ENCODE measurements at places on chromosomes 5 and 9. TPM values are rescaled to one million over a fixed set of nuclear protein-coding genes. Genes with fewer than 3 reads are reported as not detected.

Gene ANKRD34B
- total RNA-seq: not detected

Gene FBXW2
- 31.8 TPM for total RNA-seq

DNA sequence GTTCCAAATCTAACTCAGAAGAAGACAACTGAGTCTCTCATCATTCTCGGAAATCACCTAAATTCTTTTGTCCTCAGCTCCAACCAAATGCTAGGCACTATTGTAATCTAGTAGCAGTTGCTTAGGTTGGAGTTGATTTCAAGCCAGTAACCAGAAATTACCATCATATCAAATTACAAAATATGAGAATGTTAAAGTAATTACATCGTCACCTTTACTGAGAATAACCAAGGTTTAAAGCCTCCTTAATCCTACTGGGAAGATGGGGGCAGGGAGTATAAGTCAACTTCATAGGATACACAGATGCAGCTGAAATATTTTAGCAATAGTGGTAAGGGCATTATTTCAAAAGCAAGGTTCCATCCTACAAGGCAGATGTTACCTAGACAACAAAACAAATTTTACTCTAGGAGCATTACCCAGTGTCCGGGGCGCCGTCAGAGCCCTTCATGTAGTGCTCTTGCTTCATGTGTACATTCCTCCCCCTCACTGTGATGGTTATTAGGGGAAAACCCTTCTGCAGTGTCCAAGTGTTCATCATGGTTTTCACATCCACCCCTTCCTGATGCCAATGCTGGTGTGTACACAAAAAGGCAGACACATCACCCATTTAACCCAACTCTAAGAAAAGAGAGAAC lies 19.5 kb downstream of the ERAP1 start:
- DNase-seq: no peak
- no peak overlapping the region for H3K4me3 ChIP-seq
- no peaks in the 10 kb centered on the region for H3K27me3 ChIP-seq
- peaks cover 54% of the 10 kb centered on the region for H3K36me3 ChIP-seq

GRCh38 chr9:125888211-125888610 lies 141.0 kb downstream of the PBX3 start:
- no peak overlapping the region for H3K4me3 ChIP-seq
- H3K27me3 ChIP-seq: no peaks in the 10 kb centered on the region
- no peaks in the 10 kb centered on the region for H3K36me3 ChIP-seq
- no peak overlapping the region for H3K27ac ChIP-seq

- no peaks in the 10 kb centered on the region for H3K27me3 ChIP-seq
- no peak overlapping the region for H3K27ac ChIP-seq
- H3K36me3 ChIP-seq: no peaks in the 10 kb centered on the region
- no peaks in the 10 kb centered on the region for H3K4me1 ChIP-seq
- no peak overlapping the region for H3K4me3 ChIP-seq
These were observed 190.5 kb downstream of the NXNL2 start for GRCh38 chr9:88725300-88726019.

- no peaks in the 10 kb centered on the region for H3K4me1 ChIP-seq
- no peak overlapping the region for H3K27ac ChIP-seq
- peak; percentile 71 for DNase-seq
- peak overlapping the region; percentile 57 for H3K4me3 ChIP-seq
- peaks cover 12% of the 10 kb centered on the region for H3K27me3 ChIP-seq
These were observed 503 bp upstream of the GDNF start for GRCh38 chr5:37840053-37841034.

Data from right lobe of liver (tissue), 6 donors.